ENCODE measurements at places on chromosomes 11 and 22.

DNA sequence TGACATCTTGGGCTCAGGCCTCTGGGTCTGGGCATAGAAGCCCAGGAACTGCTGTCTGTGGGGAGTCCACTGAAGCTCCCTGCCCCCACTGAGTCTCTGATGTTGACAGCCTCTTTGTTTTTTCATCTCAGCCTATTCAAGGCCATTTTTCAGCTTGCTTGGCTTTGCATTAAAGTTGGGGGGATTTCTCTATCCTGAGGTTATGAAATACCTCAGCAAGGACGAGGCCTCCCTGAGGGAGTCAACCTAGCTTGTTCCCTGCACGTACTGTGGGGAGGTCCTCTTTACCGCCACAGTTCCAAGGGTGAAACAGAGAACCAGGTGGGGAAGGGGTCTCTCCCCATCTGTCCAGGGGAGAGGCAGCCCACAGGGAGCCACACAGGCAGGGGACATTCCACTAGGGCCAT is 8.4 kb downstream of the KCNQ1OT1 start:
- DNase-seq: no peak

- no peak for DNase-seq
Measured at GRCh38 chr11:77650123-77650522, 12.5 kb upstream of the CLNS1A start.

DNA sequence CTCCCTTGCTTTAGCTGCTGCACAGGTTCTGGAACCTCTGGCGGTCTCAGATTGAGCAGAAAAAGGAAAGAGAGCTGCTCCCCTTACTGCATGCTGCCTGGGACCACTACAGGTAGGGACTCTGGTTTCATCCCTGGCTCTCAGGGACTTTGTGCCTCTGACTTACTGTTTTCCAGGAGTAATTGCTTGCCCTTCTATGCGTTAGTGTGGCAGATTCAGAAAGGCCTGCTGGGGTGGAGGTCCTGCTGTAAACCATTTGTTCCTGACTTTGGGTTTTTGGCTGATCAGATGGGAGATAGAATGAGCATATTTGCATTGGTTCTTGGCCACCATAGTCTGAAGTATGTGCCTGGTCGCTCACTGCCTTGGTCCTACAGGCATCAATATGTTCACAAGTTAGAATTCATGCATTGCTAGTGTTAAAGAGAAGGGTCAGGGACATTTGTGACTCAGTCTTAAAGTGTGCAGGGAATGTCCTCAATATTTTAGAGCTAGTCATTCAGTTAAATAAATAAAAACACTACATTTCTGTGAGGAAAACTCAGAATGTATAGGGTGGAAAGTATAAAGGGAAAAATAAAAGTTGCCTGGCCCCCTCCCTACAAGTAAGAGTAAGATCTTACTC is 78.0 kb downstream of the PISD start:
- DNase-seq: peak; percentile 43

DNA sequence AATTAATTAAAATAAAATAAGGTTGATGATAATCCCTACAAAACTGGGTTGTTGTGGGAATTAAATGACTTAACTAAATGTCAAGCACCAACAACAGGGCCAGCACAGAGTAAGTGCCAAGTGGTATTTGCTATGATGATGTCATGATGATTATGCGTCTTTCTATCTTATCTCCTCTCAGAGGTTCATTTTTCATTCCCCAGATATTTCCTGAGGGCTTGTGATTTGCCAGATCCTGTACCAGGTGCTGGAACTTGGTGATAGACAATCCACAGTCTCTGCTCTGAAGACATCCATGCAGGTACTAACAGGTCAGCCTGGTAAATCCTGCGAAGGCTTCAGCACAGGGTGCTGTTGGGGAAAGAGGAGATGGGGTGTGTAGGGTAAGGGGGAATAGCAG is 8.1 kb upstream of the MYH9 start:
- DNase-seq: no peak

Data from astrocyte of the spinal cord (primary cell).